ENCODE measurements at places on chromosomes 13 and 19.

- no peak for DNase-seq
Observed at GRCh38 chr19:49474542-49474924, 518 bp downstream of the FLT3LG start.

DNA sequence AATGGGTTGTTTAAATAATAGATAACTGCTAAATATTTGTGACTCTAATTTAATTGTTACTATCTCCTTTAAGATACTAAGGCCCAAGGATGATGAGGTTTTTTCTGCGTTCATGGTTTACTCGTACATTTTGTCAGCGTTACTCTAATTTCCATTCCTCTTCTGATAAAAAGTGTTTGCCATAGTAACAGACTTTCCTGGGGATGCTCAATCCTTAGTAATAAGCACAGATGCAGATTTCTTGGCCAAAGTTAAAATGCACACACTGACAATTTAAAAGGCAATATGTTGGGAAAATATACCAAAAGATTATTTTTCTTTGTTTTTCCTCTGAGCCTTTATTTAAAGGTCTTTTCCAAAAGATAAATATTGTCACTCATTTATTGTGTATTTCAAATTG, 149.6 kb downstream of the IRS2 start:
- no peak for DNase-seq

DNA sequence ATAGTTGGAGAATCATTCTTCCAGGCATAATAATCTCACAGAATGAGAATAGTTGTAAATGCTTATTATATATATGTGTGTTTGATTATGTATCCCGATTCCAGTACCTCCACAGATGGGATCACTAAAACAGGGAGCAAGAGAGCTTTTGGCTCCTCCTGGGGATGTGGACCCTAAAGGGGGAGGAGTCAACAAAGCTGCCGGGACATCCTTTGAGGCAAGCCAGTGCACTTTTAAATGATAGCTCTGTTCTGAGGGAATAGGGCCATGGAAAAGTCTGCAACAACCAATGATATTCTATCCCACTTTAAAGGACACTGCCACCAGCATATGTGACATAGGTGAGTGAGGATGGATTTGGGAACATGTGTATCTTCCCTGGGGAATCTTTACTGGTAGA, 40.8 kb downstream of the SLITRK5 start:
- no peak for DNase-seq

DNA sequence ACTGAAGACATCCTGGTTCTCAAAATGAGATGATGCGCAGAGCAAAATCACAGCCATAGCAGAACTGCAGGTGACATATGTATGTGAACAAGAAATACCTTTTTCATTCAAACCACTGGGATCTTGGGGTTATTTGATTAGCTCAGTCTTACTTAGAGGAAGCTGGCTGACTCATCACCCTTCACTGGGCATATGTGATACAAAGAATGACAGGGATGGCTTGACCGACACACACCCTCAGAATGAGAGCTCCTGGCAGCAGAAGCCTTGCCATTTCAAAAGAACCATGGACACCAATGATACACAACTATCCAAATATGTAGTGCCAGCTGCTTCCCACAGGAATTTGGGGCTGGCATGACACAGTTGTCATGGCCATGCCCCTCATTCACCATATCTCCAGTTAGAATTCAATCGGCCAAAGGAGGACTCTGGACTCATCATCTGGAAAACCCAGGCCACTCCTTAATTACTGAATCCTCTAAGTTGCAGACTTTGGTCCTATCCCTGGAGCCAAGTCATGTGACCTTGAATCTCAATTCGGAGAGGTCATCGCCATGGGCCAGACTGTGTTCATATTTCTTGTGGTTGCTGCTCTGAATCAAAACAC, 115.8 kb downstream of the KATNAL1 start:
- DNase-seq: no peak

DNA sequence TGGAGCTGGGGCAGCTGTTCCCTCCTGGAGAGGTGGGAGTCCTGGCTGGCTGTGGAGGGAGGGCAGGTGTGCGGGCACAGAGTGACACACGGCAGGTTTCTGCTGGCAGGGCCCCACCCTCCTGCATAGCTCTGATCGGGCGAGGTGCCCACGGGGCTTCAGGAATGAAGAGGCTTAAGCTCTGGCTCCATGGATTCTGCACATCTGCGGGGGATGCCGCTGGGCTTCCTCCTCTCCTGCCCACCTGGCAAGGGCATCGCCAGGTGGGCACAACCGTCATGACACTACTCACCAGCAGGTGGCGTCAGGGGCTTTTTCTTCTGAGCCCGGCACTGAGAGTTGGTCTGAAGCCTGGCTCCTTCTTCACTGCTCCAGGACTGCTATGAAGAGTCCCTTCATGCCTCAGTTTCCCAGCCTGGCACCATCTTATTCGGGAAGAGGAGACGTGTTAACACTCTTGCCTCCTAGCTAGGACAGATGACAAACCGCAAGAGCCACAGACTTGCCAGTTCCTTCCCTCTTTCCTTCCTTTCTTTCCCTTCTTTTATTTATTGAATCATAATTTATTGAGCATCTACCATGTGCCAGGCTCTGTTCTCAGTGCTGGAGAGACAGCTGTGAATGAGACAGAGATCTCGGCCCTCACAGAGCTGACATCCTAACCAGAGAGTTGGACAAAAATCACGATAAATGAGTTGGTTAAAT, 15.2 kb upstream of the PAK4 start:
- DNase-seq: peak; percentile 92

DNA sequence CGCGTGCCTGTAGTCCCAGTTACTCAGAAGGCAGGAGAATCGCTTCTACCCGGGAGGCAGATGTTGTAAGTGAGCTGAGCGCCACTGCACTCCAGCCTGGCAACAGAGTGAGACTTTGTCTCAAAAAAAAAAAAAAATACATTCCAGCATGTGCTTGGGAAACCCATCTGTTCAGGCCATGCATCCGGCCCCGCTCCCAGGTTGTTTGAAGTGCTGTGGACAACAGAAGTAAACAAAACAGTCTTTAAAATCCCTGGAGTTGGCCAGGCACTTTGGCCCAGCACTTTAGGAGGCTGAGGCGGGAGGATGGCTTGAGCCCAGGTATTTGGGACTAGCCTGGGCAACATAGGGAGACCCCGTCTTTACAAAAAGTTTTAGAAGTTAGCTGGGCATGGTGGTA, 3.2 kb upstream of the PTPRS start:
- no peak for DNase-seq

DNA sequence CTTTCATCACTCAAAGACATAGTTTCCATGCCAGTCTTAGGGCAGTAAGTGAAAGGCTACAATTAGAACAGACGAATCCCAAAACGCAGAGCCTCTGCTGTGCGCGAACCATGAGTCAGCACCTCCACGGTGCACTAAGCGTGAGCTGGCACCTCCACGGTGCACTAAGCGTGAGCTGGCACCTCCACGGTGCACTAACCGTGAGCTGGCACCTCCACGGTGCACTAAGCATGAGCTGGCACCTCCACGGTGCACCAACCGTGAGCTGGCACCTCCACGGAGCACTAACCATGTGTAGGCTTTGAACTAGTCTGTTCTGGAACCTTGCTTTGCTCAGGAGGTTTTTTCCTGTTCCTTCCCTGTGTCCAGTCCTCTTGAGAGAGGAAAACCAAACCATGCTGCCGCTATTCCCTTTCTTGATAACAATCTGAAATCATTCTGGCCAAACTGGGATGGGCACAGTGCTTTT, 120.6 kb downstream of the IRS2 start:
- DNase-seq: no peak

DNA sequence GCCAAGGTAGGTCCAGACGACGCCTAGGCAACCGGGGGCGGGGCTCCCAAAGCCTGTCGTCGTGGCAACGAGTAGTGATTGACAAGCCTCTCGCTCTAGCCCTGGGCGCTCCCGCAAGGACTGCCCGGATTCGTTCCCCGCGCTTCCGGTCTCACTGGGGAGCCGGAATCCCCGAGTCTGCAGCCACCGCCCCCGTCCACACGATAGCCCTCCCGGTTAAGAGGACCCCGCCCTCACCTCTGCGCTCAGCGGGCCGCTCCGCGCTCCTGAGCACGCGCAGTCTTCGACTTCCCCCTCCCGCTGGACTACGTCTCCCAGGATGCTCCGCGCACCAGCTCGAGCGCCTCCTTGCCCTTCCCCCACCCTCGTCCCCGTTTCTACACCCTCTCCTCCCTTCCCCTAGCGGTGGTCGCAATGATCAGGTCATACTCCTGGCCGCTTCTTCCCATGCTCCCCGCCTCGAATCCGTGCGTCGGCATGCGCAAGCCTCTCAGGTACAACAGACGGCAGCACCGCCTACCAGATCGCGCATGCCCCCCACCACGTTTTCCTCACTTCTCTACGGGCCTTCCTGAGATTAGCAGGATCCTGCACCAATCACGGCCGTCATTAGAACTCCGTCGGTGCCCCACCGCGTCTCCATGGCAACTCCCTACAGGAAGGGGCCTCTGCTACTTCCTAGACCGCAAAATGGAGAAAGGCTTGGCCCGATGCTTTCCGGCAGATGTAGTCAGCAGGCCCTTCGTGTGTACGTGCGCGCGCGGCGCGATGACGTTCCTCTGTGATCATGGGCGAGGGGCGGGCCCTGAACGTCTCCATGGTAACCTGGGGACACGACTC, at the start of gene MZF1:
TSS of gene MZF1 (minus strand) at position 518 of the 840 bp plus-strand sequence. CDS start 1,946 bp downstream, outside the sequence.
- peak; percentile 99 for DNase-seq

DNA sequence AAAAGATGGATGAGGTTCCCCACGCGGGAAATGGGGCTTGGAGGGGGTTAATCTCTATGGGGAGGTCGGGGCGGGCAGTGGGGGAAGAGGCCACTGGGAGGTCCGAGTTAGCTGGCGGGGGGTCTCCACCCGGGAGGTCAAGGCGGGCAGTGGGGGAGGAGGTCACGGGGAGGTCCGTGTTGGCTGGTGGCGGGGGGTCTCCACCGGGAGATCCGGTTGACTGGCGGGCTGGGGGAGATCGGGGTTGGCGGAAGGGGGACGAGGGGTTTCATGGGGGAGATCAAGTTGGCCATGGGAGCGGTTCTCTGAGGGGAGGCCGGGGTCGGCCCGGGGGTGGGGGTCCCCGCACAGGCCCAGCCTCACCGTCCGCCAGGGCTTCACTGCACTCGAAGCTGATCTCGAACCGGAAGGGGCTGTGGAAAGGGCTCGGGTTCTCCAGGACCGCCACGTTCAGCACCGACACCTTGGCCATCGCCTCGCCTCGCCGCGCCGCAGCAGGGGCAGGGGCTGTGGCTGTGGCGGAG, 342 bp downstream of the ASF1B start:
- no peak for DNase-seq

DNA sequence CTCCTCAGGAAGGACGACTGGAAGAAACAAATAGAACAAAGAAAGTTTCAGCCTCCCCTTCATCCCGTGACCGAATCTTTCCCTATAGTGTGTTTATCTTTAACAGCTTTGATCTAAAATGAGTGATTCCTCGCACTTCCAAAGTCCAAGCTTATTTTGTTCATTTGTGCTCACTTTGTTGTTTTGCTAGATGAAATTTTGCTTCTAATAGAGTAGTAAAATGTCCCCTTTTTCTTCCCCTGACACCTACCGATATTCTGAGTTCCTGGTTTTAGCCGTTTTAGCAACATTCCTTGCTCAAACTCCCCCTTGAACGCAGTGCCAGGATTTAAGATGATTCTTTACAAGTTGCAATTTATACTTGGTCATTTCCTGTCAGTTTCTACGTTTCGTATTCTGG, 204.2 kb downstream of the FGF9 start:
- DNase-seq: no peak

GRCh38 chr19:32450217-32450616, 44.6 kb downstream of the DPY19L3 start:
- no peak for DNase-seq

- no peak for DNase-seq
Observed at GRCh38 chr13:111567637-111568036, 247.2 kb downstream of the TEX29 start.

- DNase-seq: no peak
Observed at GRCh38 chr19:11848200-11848593, 329 bp upstream of the ZNF439 start.

- no peak for DNase-seq
Observed at GRCh38 chr19:19121371-19121770, 16.9 kb downstream of the TMEM161A start.

DNA sequence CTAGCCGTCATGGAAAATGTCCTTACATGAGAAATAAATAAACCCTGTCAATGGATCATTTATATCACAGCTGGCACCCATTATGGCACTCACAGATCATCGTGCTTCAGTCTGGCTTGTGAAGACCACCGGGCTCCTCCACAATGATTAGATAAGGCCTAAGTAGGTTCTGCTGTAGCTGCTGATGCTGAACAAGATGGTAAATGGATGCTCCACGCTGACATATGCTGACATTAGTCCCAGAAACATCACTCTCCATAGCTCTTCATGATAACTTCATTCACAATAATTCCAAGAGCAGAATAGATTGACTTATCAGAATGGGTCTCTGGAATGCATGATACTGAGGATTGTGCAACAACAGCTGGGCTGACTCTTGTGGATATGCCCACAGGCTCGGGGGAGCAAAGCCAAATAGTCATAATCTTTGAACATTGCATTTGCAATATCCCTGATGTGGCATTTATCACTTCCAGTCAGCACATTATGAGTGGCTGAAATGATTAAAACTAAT, 63.8 kb upstream of the RXFP2 start:
- DNase-seq: no peak

GRCh38 chr19:10191347-10191746, 3.4 kb downstream of the DNMT1 start:
- no peak for DNase-seq

DNA sequence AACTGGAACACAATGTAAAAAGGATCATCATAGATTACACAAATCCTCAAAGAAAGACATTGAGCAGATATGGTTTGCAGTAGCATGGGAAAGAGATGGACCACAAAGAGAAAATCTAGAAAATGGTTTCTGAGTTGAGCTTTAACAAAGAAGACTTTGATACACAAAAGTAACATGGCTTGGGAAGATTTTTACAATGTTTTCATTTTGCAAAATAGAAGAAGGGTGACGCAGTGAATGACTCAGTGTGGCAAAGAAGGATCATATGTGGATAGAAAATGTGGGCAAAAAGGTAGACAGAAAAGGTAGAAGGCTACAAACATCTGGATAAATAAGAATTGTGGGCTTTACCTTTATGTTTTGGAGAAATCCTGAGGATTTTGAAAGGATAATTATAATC, 1220.5 kb downstream of the PCDH17 start:
- no peak for DNase-seq

- no peak for DNase-seq
Observed at GRCh38 chr13:78868991-78869390, 210.0 kb upstream of the OBI1 start.

- DNase-seq: no peak
Observed at GRCh38 chr13:101648766-101649487, 196.5 kb downstream of the ITGBL1 start.

DNA sequence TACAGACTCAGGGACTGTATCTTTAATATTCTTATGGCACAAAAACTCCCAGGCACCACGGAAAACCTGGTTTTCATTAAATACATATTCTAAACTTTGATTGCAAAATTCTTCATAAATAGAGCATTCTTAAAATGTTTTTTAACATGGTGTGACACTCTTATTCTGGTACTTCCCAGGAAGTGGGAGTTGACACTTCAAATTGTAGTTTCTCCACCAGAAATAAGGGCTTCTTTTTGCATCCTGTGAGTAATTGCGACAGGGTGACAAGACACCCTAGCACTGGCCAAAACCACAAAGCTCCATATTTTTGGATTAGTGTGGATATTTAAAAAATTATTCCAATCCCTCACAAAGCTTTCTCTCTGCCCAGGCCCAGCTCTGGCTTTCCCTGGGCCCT, 43.6 kb upstream of the MTIF3 start:
- no peak for DNase-seq
